ENCODE measurements at places on chromosomes 11 and 22.

GRCh38 chr22:27895600-27895999 is 23.5 kb downstream of the PITPNB start:
- DNase-seq: no peak

DNA sequence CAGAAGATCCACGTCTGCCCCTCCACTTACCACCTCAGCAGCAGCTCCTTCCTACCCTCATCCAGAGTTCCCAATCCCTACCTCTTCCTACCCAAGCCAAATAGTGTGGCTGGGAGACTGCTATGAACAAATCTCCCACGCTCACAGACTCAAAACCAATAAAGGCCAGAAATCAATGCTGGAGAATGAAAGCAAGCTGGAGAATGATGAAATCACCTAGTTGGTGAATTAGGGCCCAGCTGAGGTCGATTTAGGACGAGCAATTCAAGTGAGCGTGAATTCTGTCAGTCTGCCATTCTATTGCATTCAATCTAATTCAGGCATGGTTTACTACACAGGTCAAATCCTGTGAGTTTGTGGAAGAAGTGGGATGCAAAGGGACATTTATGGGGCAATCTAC is 22.5 kb downstream of the COMMD9 start:
- no peak for DNase-seq

DNA sequence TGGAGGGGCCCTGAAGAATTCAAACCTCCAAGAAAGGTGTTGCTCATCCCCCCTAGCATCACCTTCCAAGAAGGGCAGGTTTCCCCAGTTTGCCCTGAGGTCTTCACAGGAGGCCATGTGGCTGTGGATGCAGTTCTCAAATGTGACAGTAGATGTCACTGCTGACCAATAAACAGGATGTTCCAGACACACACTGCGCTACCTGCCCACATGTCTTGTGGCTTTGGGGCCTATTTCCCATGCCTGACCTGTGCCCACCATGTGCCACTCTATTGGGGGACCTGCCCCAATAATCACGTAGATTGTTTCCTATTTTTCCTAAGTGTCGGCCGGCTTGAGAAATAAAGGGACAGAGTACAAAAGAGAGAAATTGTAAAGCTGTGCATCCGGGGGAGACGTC is 4.5 kb downstream of the GSTT2 start:
- DNase-seq: no peak

GRCh38 chr11:108733479-108734116 is 68.7 kb downstream of the DDX10 start:
- DNase-seq: no peak

- DNase-seq: no peak
Measured at GRCh38 chr11:59199546-59200422, 12.9 kb downstream of the MPEG1 start.

- no peak for DNase-seq
Measured at GRCh38 chr11:61201476-61201875, 1.8 kb upstream of the PGA3 start.

Measured in stimulated activated CD8-positive, alpha-beta memory T cell treated with anti-CD3 and anti-CD28 coated beads, Interleukin-2, amount 100 ng/mL, for 1 hour (primary cell).